Esophagus squamous epithelium (tissue), 5 donors: ENCODE measurements at places on chromosomes 5 and 9. TPM values are rescaled to one million over a fixed set of nuclear protein-coding genes. Genes with fewer than 3 reads are reported as not detected.

Gene MEGF10
- total RNA-seq, result not detected

DNA sequence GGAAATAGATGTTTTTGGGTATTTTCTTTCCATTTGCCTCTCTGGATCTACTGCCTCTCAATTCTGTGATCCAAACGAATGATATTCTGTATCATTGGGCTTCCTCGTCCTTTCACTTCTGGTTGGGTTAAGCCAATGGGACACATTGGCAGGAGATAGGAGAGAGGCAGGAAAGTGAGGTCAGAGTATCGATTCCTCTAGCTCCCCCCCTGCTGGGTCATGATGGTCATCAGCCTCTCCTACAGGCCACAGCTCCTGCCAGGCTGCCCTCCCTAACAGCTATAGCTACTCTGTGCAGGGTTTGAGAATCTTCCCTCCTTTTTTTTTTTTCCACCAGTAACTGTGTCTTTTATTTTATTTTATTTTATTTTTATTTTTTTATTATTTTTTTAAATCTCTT, 39.4 kb downstream of the APBA1 start:
- no peak for DNase-seq
- H3K4me1 ChIP-seq, result no peaks in the 10 kb centered on the region
- H3K36me3 ChIP-seq, result no peaks in the 10 kb centered on the region
- H3K27ac ChIP-seq, result no peak overlapping the region
- no peaks in the 10 kb centered on the region for H3K27me3 ChIP-seq

DNA sequence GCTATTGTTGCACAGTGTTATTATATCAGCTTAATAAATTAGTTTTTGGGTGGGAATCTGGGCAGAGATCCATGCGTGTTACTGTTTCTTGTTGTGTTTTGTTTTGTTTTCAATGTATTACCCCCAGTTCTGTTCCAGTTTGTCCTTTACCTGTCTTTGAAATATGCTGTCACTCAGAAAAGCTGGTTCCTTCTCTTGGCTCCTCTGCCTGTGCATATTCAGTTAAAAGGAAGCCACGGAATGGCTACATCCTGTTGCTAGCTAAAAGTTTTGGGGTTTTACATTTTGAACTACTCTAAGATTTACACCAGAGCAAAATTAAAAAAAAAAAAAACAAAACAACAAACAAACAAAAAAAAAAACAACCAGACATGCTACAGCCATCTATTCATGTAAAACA, 374.9 kb upstream of the RORB start:
- H3K36me3 ChIP-seq, result no peaks in the 10 kb centered on the region
- H3K4me1 ChIP-seq, result no peaks in the 10 kb centered on the region
- H3K4me3 ChIP-seq, result no peak overlapping the region
- H3K27me3 ChIP-seq, result no peaks in the 10 kb centered on the region

DNA sequence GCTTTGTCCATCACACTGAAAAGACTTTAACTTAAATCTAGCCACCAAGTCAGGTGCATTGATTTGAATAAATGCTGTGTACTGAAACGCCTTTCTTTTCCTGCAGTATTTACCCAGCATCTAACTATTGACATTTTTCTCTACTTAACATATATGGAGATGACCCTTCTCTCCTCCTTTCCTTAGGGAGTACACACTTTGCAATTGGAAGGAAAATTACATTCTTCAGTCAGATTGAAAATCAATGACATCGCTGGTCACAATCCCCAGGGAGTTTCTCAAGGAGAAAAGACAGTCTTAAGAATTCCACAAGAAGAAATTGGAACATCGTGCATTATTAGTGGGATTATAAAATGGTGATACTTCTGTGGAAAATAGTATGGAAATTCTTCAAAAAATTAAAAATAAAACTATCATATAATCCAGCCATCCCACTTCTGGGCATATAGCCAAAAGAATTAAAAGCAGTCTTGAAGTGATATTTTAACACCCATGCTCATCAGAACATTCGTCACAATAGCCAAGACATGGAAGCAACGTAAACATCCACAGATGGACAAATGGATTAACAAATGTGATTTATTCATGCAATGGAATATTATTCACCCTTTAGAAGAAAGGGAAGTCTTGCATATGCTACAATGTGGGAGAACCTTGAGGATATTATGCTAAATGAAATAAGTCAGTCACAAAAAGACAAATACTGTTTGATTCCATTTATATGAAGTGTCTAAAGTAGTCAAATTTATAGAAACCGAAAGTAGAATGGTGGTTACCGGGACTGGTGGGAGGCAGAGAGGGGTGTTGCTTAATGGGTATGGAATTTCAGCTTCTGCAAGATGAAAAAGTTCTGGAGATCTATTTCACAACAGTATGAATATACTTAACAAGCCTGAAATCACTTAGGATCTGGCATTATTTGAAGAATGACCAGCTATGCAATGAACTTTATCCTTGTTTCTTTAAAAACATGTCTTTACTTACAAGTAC, 14.3 kb upstream of the FREM1 start:
- peak overlapping the region; percentile 2 for H3K4me3 ChIP-seq
- no peaks in the 10 kb centered on the region for H3K36me3 ChIP-seq

GRCh38 chr5:118435131-118435530, 553.2 kb downstream of the DTWD2 start:
- no peak overlapping the region for H3K27ac ChIP-seq
- no peaks in the 10 kb centered on the region for H3K27me3 ChIP-seq
- no peaks in the 10 kb centered on the region for H3K36me3 ChIP-seq
- H3K4me3 ChIP-seq, result no peak overlapping the region
- DNase-seq, result no peak
- no peaks in the 10 kb centered on the region for H3K4me1 ChIP-seq

- no peak overlapping the region for H3K4me3 ChIP-seq
- H3K4me1 ChIP-seq, result peaks cover 20% of the 10 kb centered on the region
- H3K27ac ChIP-seq, result no peak overlapping the region
Observed at GRCh38 chr5:79552984-79553383, 39.0 kb upstream of the HOMER1 start.

DNA sequence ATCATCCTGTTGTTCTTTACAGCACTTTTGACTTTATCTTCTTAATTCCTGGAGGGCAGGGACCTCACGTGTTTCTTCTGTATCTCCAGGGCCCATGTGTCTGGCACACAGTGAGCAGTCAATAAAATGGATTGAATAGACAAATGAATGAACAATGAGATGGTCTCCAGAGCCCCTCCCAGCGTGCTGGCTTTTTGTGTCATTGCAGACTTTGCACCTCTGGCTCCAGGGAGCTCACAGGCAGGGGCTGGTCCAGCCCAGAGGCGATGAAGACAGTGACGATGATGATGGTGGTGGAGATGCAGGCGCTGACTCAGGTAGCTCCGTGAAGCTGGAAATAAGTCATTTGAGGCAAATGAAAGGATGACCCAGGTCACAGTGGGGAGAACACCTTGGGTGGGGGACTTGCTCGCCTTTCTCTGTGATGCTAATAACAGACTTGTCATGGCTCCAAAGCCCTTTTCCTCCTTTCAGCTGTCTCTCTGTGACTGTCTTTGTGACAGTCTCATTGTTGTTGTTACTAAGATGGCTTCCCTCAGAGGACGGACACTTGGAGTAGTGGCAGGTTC, 30.4 kb upstream of the FABP6 start:
- no peaks in the 10 kb centered on the region for H3K36me3 ChIP-seq
- H3K4me3 ChIP-seq, result peak overlapping the region; percentile 63
- peaks cover 4% of the 10 kb centered on the region for H3K4me1 ChIP-seq
- no peaks in the 10 kb centered on the region for H3K27me3 ChIP-seq
- no peak overlapping the region for H3K27ac ChIP-seq
- DNase-seq, result no peak

DNA sequence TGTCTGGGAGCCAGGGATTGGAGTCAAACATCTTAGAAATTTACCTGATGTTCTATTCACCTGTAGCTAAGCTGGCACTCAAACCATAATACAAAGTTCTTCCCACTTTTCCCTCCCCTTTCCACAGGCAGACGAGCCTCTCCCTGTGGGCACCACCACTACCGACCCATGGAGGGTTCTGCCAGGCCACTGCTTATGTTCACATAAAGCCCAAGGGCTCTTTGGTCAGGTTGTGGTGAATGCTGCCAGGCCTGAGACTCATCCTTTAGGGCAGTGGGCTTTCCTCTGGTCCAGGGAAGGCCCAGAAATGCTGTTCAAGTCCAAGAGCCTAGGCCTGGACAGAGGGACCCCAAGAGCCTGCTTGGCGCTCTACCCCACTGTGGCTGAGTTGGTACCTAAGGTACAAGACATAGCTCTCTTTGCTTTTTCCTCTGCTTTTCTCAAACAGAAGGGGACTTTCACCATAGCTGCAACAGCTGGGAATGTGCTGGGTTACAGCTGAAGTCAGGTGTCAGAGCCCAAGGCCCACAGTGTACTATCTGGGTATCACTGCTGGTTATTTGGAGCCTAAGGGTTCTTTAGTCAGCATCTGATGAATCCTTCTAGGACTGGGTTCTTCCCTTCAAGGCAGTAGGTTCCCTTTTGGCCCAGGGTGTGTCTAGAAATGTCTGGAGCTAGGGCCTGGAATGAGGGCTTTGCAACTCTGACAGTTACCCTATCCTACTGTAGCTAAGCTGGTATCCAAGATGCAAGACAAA, 620.1 kb downstream of the TLE1 start:
- H3K27ac ChIP-seq, result no peak overlapping the region
- no peak for DNase-seq
- no peaks in the 10 kb centered on the region for H3K27me3 ChIP-seq

DNA sequence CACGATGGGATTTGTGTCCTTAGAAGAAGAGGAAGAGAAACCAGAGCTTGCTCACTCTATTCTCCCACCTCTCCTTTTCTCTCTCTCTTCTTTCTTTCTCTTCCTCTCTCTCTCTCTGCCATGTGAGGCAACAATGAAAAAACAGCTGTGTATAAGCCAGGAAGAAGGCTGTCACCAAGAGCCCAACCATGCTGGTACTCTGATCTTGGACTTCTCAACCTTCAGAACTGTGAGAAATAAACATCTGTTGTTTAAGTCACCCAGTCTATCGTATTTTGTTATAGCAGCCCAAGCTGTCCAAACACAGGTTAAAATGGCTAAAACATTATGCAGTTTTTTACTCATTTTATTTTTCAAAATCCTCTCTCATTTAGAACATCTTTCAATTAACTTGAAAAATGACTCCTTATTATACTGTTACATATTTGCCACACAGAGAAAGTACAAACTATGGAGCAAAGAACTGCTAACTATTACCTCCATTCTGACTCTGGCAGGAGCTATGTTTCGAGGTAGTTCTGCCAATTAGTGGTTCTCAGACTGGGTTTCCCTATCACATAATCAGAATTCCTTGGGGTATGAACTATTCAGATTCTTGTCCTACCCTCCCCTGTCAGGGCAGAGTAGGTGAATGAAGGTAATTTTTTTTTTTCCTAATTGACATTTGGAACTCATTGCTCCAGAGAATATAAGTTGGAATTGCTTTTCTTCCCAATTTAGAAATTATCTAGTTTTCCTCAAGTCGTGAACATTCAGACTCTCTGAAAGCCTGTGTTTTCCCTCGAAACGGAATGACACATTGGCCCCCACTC, 434.6 kb downstream of the ENC1 start:
- H3K27me3 ChIP-seq, result no peaks in the 10 kb centered on the region
- no peaks in the 10 kb centered on the region for H3K36me3 ChIP-seq
- no peaks in the 10 kb centered on the region for H3K4me1 ChIP-seq
- H3K27ac ChIP-seq, result no peak overlapping the region
- no peak for DNase-seq

DNA sequence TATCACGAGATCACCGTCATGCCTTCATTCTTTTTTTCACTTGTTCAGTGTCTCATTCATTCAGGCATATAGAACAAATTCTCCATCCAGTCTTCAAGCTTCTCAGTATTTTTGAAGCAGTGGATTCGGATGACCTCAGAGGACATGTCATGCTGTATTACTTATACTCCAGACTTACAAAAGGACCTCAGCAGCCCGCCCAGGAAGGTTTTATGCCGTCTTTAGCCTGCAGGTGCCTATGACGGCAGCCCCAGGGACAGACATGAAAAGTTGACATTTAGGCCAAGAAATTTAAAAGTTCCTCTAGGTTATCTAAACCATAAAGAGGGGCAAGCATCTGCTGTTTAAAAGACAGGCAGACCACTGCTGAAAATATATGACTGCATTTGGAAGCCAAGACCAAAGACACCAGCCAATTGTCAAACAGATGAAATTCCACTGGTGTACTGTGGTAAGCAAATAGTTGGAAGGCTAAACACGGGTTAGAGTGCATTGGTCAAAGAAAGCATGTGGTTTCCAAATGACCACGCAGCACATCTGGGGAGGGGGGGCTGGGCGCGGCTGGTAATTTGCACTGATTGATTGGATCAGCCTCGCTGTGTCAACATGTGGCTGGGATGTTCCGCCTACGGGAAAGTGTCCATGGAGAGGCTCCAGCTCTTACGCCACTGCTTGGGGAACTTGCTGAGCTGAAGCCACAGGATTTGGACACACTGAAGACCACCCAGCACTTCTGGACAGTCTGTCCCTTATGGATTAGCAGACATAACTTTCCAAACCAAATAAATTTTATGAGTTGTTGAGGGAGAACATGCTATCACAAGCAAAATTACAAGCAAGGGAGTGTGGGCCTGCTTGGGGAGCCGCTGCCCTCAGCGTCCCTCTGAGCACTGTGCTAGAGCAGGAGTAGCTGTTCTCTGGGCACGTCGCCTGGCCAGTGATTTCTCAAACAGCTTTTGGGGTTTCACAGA, 173.6 kb downstream of the FANCC start:
- no peak overlapping the region for H3K4me3 ChIP-seq
- no peak for DNase-seq
- H3K36me3 ChIP-seq, result no peaks in the 10 kb centered on the region
- peak overlapping the region; percentile 80 for H3K27ac ChIP-seq

- H3K36me3 ChIP-seq, result no peaks in the 10 kb centered on the region
- DNase-seq, result no peak
Observed at GRCh38 chr5:60519372-60519771, 180.6 kb downstream of the DEPDC1B start.

DNA sequence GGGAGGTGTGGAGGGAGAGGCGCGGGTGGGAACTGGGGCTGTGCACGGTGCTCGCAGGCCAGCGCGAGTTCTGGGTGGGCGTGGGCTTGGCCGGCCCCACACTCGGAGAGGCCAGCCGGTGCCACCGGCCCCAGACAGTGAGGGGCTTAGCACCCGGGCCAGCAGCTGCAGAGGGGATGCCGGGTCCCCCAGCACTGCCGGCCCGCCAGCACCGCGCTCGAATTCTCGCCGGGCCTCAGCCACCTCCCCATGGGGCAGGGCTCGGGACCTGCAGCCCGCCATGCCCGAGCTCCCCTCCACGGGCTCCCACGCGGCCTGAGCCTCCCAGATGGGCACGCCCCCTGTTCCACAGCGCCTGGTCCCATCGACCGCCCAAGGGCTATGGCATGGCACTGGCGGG, 104.6 kb downstream of the GLIS3 start:
- H3K27me3 ChIP-seq, result no peaks in the 10 kb centered on the region
- H3K4me3 ChIP-seq, result no peak overlapping the region
- DNase-seq, result no peak
- no peaks in the 10 kb centered on the region for H3K4me1 ChIP-seq

DNA sequence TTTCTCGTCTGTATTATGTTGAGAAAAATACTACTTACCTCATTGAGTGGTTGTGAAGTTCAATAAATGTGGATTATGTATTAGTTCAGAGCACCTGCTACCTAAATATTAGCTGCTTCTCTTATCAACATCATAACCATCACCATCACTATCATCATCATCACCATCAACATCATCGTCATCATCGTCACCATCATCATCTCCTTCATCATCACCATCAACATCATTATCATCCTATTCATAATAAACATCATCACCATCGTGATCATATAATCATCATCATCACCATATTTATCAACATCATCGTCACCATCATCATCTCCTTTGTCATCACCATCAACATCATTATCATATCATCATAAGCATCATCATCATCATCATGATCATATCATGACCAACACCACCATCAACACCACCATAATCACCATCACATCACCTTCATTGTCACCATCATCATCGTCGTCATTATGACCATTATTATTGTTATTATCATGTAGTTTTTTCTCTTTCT, 181.0 kb upstream of the ADCY2 start:
- H3K4me3 ChIP-seq, result no peak overlapping the region
- no peaks in the 10 kb centered on the region for H3K36me3 ChIP-seq
- H3K27ac ChIP-seq, result no peak overlapping the region
- H3K4me1 ChIP-seq, result no peaks in the 10 kb centered on the region
- DNase-seq, result no peak
- no peaks in the 10 kb centered on the region for H3K27me3 ChIP-seq
